Panc1 (cell line): ENCODE measurements at places on chromosomes 12 and 14.

DNA sequence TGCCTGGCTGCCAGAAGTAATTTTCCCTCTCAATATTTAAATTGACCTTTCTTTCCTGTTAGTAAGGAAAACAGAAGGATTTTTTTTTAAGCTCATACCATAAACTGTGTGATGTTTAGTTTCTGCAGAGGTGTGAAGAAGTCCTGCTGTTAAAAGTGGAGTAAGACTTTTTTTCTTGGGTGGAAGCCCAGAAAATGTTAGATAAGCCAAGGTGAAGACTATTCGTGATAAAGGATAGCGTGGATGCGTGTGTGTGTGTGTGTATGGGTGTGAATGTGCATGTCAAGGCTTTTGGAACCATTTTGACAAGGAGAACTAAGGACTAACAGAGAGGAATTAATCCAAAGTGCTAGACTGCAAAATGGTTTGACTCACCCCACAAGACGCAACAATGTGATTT, 152.9 kb upstream of the SEL1L start:
- no peak for DNase-seq

DNA sequence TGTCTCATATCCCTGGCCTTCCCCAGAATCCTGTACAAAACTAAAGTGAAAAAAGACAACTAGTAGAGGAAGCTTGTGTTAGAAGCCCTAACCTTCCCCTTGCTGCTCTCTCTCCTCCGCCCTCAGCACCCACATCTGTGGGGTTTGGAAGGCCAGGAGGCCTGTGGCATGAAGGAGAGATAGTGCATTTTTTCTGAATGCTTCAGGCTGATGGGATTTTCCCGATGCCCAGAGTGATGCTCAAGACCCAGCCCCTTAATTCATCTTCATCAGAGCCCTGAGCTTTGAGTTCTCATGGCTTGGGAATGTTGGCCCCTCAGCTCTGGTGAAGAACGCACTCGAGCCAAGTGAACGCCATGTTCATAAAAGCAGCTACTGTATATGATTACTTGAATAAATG, 5.9 kb downstream of the FGF6 start:
- no peak for DNase-seq

DNA sequence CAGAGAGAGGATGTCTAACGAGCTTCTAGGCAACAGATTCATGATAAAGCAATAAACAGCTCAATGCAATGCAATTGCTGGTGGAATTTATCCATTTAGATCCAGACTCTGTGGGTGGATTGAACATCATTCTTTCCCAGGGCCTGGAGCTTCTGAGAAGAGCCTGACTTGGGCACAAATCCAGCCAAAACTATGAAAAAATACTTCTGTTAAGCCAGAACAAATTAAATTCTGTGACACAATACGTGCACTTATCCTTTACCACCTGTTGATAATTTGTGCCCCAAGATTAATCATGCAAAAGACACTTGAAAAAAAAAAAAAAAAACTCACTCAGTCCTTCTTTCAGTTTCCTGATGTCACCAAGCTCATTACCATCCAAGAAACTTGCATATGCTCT, 446.0 kb upstream of the DCN start:
- no peak for DNase-seq

- DNase-seq = no peak
Measured at GRCh38 chr12:89070603-89071002, 281.7 kb downstream of the DUSP6 start.

DNA sequence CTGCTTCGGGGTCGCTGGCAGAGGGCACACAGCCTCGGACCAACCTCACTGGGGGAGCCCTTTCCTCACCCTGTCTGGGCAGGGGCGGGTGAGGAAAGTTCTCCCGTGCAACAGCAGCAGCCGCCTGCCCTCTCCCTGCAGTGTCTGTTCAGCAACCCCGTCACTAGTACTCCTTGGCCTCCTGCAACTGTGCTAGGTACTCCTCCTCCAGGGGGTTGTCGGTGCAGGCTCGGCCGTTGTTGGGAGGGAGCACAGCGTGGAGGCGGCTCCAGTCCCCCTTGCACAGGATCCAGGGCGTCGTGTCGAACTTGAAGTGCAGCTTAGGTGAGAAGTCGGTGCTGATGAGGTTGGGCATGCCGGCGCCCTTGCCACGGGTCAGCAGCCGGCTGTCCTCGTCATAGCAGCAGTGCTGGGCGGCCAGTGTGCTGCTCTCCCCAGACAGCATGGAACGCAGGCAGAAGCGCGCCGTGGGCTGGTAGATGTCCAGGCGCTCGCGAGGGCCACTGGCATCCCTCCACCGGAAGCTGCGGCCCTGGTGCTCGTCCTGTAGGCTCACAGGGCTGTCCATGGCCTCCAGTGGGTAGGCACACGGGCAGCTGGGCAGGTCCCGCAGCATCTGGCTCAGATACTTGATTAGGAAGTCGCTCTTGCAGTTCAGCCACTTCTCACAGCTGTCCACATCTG, 17.7 kb downstream of the AHSA1 start:
- DNase-seq = no peak

GRCh38 chr12:14741153-14741552, 44.8 kb upstream of the GUCY2C start:
- no peak for DNase-seq

DNA sequence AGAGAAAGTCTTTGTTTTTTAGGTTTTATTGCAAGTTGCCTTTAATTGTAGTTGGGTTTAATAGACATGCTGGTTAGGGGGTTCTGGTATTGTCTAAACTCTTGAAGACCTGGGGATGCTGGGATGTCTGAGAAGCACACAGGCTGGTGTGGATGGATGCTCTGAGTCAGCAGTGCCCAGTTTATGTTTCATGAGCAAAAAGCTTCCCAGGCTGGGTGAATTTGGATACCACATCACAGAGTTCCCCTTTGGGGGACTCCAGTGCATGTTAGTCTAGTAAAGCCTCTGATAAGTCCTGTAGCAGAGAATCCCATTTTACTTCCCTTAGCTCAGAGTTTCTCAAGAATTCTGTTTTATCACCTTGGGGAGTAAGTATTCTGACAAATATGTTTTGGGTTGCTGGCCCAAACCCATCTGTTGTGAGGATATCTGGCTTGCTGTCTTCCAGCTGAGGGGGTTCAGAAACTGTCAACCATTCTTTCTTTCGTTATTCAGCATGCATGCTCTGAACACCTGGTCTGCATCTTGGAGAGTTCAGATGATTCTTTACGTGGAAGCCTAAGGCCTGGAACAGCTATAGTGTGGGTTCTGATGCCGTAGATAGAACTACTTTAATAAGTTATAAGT, 509.1 kb downstream of the VRK1 start:
- no peak for DNase-seq

DNA sequence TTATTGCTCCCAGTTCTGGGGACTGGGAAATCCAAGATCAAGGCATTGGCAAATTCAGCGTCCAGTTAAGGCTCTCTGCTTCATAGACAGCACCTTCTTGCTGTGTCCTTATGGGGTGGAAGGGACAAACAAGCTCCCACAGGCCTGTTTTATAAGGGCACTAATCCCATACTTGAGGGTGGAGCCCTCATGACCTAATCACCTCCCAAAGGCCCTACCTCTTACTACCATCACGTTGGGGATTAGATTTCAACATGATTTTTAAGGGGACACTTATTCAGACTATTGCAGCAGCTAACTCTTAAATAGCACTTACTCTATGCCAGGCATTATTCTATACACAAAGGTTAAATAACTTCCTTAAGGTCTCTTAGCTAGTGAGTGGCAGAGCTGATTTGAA, 17.3 kb downstream of the TOGARAM1 start:
- no peak for DNase-seq

GRCh38 chr14:22685467-22685866, 41.3 kb upstream of the OR6J1 start:
- no peak for DNase-seq

DNA sequence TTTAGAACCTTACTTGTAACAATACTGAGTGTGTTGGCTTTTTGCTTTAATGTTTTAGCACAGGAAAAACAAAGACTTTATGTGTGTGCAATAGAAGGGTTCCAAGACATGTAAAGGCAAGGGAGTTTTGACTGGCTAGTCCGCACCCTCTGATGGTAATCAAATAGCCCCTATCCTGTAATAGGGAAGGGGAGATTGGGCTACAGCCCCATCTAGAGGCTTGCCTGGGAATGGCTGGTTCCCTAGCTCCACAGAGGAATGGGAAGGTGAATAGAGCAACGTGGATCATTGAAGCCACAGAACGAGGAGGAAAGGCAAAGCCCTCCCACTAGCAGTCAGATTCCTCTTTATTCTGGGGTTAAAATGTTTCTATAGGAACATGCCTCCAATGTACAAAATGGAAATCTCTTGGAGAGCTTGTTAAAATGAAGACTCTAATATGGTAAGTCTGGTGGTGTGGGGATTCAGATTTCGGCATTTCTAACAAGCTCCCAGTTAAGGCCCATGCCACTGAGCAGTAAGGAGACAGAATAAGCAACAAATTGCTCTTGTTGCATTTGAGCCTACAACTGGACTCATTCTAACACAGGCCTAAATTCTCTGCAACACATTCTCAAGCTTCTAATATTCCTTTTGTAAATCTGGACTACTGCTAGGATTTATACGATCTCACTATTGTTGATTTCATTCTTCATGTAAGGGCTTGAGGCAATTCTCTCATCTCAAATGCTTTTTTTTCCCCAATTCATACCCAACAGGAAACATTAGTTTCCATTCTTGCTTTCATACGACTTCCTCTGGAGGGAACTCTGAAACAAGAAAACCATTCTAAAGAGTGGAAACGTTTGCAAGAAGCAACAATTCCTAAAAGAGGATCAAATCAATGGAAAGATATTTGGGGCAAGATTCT, 57.1 kb downstream of the NIN start:
- DNase-seq = peak; percentile 20
